NB4 (cell line): ENCODE measurements at places on chromosomes 12 and 14.

DNA sequence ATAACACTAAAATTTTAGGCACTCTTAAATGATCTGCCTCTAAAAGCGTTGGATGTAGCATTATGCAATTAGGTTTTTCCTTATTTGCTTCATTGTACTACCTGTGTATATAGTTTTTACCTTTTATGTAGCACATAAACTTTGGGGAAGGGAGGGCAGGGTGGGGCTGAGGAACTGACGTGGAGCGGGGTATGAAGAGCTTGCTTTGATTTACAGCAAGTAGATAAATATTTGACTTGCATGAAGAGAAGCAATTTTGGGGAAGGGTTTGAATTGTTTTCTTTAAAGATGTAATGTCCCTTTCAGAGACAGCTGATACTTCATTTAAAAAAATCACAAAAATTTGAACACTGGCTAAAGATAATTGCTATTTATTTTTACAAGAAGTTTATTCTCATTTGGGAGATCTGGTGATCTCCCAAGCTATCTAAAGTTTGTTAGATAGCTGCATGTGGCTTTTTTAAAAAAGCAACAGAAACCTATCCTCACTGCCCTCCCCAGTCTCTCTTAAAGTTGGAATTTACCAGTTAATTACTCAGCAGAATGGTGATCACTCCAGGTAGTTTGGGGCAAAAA lies 4.1 kb downstream of the CDKN1B start:
- no peak for DNase-seq

- DNase-seq = no peak
These were observed 41.6 kb upstream of the LRIG3 start for GRCh38 chr12:58961906-58962305.

- DNase-seq = no peak
These were observed 382.7 kb upstream of the RGS6 start for GRCh38 chr14:71549421-71550050.

GRCh38 chr12:47791874-47792273 lies 18.8 kb downstream of the SLC48A1 start:
- no peak for DNase-seq

- DNase-seq = no peak
These were observed 355.6 kb upstream of the KITLG start for GRCh38 chr12:88935856-88936255.

DNA sequence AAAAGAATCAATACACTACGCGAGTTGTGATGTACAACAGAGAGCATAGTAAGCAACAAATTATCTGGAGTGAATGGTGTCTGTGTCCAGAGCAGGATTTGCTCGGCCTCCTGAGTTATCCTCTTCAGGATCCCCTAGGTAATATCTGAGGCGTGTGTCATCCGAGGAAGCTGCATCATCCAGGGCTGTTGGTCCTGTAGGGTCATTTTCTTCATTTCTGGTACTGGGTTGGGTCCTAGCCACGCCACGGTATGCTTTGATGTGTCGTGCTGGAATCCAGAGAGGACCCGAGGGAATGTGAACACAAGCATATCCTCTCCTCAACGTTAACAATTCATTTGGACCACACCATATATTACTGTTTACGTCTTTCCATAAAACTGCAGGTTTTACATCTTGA lies 19.0 kb upstream of the CLEC4E start:
- DNase-seq = no peak

DNA sequence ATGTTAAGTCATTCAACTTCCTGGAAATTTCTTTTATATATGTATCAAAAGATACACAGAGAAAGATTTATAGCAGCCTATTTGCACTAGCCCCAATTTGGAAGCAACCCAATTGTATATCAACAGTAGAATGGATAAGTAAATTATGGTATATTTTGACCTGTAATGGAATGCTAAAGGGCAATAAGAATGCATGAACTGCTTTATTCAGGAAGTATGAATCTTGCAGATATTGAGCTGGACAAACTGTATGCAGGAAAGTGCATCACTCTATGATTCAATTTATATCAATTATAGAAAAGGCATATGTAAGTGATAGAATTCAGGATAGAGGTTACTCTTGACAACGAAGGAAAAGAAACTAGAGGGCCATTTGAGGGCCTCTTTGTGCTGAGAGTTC lies 913.1 kb upstream of the FBXO33 start:
- DNase-seq = no peak

DNA sequence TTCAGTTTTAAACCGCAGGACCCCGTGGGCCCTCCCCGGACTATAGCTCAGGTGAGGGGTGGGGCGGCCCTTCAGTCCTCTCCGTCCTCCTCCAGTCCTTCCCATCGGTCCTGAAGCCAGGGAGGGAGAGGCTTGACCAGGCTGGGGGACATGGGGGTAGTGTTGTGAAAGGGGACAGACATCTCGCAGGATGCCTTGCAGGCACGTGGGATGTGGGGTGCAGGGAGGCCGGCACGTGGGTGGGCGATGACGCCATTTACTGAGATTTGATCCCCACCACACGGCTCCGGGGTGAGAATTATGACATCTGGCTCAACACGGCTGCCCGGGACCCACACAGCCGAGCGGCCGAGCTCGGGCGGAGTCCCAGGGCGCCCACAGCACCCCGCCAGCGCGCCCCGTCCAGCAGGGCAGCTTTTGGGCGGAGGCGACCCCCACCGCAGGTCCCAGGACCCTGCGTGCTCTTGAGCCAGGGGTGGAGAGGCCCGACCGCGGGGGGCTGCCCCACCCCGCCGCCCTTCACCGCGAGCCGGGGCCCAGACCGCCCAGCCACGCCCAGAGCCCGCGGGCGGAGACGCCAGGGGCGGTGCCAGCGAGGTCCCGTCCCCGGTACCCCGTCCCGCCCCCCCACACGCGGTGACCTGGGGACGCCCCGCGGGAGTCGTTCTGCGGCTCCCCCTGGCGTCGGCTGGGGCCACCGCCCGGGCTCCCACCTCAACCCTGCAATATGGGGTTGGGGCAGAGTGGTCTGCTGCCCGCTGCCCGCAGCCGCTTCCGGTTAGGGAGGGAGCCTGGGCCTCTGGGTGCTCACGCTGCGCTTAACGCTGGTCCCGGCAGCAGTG lies 3.3 kb upstream of the EXOC3L4 start:
- DNase-seq = peak; percentile 90

DNA sequence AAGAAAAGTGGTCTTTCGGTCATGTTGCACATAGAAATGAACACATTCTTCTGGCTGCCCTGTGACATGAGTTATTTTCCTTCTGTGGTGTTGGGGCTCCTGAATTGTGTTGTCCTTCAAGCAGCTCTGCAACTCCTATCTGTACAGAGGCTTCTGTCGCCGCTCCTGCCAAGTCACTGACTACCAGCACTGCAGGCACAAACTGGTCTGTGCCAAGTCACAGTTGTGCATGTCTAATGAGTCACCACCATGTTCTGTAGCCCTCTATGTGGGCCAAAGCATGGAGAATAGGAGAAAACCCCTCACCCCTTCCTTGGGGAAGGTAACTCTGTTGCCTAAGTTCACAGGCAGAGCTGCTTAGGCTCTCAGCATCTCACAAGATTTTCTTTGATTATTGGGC lies 283.3 kb downstream of the RPL10L start:
- no peak for DNase-seq

GRCh38 chr12:21656905-21657325 lies 727 bp downstream of the LDHB start:
- DNase-seq = peak; percentile 83

DNA sequence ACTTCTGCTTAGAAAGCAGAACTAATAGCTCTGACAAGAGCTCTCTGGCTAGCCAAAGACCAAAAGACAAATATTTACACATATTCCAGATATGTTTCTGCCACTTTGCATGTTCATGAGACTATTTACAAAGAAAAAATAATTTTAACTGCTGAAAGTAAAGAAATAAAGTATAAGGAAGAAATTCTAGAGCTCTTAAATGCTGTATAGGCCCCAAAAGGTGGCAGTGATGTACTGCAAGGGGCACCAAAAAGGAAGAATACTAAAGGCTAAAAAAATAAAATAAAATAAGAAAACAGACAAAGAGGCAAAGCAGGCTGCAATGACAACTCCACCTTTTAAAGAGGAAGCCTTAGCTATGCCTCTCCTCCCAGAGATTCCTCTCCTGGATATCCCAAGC lies 23.0 kb downstream of the KLRK1 start:
- DNase-seq = peak; percentile 74

- no peak for DNase-seq
These were observed 82.2 kb upstream of the RMST start for GRCh38 chr12:97380440-97380839.

DNA sequence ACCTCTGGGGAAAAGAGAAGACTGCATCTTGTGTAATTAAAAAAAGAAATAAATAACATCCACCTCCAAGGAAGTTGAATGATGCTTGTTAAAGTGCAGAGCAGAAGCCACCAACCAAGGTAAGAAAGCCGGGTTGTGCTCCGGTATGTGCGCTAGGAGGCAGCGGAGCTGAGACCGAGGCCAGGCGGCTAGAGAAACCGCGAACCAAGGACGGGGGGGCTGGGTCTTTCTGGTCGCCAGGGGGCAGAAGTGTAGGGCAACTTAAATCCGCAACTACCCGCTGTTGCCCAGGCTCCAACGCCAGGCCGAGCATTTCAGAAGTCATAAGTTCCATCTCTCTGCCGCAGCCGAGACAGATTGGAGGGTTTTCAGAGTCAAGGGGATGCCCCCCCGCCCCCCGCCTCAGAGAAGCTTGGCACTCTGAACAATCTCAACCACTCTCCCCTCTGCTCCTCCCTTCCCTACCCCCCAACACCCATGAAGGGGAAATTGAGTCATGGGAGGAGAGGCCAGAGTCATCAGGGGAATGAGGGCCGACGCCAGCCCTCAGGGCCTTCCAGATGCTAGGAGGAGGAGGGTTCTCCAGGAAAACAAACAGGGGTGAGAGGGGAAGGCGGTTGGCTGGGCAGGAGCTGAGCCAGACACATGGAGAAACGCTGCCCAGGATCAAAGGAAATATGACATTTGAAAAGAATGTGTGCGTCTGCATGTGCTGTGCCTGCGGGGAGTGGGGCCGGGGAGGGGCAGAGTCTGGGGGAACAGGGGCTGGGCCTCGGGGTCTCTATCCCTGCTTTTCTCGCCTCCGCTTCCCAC lies 2.2 kb upstream of the NFATC4 start:
- DNase-seq = peak; percentile 94

- DNase-seq = no peak
These were observed 85.3 kb downstream of the PRKCH start for GRCh38 chr14:61406675-61407074.

- DNase-seq = no peak
These were observed 10.5 kb downstream of the WNT5B start for GRCh38 chr12:1639538-1639937.

GRCh38 chr12:45989721-45990467 lies 480 bp downstream of the SCAF11 start:
- DNase-seq = peak; percentile 83

DNA sequence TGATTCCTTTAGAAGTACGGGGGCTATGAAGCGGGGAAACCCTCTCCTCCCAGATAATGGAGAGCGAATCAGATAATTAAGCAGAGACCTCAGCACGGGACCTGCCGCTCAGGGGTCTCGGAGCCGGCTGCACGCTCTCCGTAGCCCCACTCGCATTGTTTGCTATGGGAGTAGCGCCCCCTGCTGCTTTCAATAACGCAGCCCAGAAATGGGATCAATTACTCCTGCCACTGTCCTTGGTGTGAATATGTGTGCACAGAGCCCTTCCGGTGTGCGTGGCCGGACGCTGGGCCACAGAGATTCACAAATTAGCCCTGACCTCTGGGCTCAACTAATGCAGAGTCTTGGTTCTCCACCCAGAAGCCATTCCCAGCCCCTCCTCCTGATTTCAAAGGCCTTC lies 76.4 kb upstream of the TMEM132C start:
- no peak for DNase-seq

DNA sequence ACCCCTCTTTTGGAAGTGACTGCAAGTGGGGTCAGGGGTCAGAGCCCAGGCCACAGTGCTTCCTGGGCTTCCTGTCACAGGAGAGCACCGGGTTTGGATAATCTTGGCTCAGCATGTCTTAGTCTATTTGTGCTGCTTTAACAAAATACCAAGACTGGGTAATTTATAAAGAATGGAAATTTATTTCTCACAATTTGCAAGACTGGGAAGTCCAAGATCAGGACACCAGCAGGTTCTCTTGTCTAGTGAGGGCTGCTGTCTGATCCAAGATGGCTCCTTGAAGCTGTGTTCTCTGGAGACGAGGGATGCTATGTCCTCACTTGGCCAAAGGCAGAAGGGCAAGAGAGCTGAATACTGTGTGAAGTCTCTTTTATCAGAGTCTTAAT lies 74.1 kb downstream of the RIN3 start:
- DNase-seq = no peak

- peak; percentile 22 for DNase-seq
These were observed 3.0 kb downstream of the KRT73 start for GRCh38 chr12:52615208-52615868.

DNA sequence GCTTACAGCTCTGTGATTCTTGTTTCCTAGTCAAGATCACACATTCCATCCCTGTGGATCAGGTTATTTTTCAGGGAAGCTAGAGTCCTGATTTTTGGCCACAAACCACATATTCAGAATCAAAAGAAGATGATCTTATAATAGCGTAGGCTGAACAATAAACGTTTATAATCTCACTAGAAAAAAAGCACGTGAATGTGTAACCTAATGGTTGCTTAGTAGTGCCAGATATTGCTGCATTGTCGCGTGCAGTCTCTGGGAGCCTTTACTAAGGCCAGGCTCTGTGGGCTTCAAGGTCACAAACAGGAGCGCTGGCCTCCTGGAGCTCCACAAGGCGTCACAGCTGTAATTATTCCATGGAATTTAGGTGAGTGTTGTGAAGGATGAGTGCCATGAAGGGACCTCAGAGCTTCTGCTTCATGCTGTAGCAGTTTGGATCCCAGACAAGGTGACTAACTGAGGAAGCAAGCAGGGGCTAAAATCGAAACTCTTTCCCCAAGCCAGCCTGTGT lies 17.4 kb downstream of the CDKN1B start:
- no peak for DNase-seq

DNA sequence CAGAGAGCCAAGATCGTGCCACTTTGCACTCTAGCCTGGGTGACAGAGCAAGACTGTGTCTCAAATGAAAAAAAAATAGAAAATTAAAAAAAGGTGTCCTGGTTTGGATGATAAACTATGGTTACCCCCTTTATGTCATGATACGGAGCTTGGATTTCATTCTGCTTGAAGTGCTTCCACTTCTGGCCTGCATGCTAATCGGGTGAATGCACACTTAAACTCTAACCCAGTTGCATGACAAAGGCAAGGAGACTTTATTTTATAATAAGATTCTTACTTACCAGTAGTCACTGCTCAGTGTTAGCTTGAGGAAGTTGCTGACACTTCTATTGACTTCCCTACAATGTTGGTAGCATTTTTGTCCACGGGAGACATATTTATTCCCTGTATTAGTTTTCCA lies 24.3 kb downstream of the CFAP54 start:
- no peak for DNase-seq
